ENCODE measurements at places on chromosomes 11 and 22.

DNA sequence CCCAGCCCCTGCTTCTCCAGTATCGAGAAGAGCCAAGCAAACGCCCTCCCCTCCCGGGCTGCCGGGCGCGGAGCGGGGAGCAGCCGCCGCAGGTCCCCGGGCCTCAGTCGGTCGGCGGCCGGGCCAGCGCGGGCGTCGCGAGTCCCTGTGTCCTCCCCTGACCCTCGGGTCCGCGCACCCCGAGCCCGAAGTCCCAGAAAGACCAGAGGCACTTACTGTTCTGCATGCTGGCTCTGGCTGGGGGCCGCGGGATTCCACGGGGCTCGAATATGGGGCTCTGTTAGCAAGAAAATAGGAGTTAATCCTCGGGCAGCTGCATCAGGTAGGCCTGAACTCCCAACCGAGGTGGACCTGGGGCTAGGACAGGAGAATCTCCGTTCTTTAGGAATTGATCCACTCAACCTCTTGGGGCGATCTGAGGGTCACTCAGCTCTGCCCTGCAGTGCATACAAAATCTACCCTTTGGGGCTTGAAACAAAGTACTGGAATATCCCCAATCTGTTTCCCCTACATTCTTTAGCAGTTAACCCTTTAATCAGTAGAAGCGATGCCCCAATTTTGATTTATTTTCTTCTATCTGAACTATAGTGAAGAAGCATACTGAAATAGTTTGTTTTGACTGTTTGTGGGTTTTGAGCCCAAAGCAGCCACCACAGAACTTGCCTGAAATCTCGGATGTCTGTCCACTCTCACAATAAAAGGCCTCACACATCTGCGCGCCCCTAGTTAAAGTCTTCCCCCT, 4.8 kb downstream of the PAX6 start:
- DNase-seq, result no peak

DNA sequence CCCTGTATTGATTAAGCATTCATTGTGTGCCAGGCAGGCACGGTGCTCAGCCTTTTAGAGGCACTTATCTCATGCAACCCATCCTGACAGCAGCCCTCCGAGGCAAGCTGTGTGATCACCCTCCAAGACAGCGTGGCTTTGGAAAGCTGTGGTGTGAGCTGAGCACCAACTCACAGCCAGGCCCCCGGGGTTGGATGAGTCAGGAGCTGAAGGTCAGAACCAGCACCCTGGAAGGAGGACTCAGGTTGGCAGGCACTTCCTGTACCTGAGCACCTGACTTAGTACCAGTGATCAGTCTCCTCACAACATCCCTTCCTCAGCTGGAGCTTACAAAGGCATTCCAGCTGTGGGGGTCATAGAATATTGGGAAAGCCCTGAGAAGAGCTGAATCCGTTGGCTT, 9.0 kb downstream of the PATZ1 start:
- no peak for DNase-seq

GRCh38 chr22:22082229-22082835, 99.7 kb upstream of the TOP3B start:
- no peak for DNase-seq

GRCh38 chr11:109818290-109818689, 274.9 kb upstream of the ZC3H12C start:
- DNase-seq, result no peak

DNA sequence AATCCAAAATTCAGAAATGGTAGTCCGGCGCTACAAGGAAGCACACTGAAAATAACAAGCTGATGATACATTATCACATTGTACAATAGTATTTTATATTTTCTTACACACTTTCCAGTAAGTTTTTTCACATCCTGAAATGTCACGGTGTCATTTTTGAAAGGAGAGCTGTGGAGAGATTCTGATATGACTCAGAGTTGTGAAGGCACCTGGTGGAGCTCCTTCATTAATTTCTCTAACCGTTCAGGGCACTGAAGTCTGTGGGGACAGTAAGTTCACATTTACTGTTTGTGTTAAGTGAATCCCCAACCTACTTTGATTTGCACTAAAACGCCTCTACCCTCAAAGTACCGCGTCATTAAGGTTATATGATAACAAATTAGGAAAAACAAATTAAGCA, 13.3 kb downstream of the LDHAL6A start:
- no peak for DNase-seq

DNA sequence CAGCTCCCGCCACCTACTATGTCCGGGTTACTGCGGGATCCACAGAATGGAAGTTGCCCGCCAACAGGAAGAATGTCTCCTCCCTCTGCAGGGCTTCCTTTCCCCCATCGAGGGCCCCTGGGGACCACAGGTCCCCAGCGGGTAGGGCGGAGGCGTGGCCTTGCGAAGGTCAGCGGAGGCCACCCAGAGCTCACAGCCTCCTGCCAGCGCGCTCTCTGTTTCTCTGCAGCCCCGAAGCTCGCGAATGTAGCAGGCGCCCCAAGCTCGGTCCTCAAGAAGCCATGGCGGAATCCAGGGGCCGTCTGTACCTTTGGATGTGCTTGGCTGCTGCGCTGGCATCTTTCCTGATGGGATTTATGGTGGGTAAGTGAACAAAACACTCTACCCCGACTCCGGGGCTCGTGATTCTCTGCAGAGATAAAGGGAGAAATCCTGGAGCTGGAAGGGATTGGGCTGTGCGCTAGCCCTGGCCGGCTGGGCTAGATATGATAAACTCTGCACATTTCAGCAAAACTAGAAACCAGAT, at the start of gene NAALAD2:
Gene NAALAD2, plus strand, starts transcription at position 186 of the 526 bp plus-strand sequence. Its CDS starts 96 bp downstream, at position 282.
- DNase-seq, result no peak

- no peak for DNase-seq
Observed at GRCh38 chr22:42068291-42068690, 2.3 kb downstream of the NAGA start.

DNA sequence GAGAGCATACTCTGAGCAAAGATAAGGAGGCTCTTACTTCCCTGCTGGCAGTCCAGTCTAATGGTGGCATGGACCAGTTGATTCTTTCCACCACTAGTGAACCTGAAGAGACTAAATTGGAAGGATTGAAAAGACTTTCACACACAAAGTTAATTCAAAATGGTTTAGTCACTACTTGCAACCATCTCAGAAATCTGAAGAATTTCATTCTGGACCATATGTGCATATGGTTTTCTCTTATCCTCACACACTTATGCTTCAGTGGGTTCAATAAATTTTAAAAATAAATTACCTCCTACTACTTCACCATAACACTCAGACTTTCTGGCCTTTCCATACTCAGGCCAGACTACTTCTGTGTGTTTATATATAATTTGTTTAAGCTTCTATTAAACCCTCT, 44.7 kb downstream of the CADM1 start:
- no peak for DNase-seq

- no peak for DNase-seq
Observed at GRCh38 chr22:24067587-24068376, 56.7 kb downstream of the CABIN1 start.

DNA sequence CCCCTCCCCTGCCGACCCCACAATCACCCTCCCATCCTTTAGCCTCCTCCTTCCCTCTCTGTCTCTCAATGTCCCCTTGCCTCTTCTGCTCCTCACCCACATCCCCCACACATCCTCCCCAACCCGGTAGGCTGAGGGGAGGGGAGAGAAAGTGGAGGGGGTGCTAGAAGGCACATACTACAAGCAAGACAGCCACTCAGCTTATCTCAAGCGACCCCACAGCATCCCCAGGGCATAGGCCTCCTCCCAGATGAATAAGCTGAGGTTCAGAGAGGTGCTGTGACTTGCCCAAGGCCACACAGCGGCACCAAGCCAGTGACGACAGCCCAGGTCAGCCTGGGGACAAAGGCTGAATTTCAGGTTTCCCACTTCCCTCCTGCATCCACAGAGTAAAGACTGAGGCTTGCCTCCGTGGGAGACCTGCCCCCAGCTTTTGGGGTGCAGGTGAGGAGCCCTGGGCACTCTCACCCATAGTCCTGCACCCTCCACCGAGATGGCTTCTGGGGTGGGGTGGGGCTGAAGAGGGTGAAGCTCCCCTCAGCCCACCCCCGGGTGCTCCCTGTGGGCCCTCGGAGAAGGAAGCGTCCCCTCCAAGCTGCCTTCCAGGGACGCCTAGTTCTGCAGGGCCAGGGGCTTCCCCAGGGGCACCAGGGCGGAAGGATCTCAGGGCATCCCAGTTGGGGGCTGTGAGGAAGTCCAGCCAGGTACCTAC, 511 bp downstream of the RAC2 start:
- DNase-seq, result no peak
